ENCODE measurements at places on chromosomes 4 and X.

DNA sequence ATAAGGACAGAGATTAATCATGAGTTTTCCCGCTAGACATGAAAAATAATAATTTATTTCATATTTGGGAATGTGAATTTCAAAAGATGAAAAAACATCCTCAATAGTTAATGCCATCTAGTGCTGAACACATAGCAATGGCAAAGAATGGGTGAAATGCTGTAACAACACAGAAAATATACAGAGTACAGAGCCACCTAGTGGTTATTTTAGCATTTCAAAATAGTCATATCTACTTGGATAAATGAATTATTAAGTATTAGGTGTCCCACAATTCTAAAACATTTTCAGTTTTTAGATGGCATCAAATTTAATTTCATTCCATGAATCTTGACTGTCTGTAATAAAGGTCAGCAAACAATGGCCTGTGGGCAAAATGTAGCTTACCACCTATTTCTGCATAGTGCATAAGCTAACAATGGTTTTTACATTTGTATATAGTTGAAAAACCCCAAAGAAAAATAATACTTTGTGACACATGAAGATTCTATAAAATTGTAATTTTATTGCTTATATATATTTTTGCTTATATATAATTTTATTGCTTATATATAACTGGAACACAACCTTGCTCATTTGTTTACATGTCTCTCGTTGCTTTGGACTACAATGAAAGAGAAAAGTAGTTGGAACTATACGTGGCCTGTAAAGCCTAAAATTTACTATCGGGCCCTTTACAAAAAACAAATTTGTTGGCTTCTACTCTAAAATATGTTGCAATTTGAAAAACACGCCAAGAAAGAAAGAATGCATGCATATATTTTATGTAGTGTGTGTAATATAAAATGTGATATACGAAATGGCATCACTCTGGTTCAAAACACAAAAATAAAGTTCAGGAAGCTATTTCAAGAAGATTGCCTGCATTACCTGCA, 99.1 kb upstream of the FAM47C start:
- DNase-seq = no peak

DNA sequence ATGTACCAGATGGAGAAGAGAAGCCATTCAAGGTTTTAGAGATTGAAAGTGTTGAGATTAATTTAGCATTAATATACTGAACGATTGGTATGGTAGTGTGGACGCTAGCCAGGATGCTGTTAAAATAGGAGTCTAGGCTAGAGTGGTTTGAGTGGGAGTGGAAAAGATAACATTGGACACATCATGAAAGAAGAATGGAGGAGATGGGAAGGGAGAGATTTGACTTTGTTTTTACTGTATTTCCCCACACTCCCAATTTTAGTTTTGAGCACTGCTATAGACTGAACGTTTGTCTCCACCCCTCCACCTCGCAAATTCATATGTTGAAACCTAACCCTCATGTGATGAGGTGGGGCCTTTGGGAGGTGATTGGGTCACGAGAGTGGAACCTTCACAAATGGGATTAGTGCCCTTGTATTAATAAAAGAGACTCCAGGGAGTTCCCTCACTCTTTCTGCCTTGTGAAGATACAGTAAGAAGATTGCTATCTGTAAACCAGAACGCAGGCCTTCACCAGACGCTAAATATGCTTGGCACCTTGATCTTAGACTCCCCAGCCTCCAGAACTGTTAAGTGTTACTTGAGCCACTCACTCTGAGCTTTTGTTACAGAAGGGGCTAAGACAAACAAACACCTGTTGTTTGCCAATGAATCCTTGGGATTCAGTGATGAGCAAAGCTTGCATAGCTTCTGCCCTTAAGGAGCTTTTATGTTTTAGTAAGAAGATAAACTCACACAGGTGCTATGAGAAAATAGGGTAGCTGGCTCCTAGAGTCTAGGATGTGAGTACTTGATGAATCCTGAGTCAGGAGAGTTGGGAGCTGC, 25.8 kb downstream of the USP9X start:
- no peak for DNase-seq

DNA sequence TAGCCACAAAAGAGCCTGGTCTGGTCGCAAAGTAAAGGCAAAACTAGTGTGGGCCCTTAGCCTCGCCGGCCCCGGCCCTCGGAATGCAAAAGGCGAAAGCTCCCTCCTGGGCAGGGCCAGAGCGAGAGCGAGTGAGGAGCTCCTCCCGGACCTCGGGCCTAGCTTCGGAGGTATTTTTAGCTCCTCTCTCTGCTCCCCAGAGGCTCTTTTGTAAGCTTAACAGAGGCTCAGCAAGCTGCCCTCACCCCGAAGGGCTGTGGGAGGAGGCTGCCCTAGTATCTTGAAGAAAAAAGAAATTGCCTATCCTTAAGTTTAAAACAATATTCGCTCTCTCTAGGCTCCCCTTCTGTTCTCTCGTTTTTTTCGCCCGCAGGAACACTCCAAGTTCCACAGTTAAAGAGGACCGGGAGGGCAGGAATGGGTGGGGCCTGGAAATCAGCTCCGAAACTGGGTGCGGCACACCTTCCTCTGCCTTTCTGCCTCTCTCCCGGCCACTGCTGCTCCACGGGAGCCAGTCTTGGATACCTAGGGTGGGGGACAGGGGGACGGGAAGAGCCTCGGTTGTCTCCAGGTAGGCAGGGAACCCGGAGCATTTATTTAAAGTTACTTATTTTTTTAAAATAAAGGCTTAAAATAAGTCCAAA, 12.1 kb downstream of the HAND2 start:
- DNase-seq = no peak

DNA sequence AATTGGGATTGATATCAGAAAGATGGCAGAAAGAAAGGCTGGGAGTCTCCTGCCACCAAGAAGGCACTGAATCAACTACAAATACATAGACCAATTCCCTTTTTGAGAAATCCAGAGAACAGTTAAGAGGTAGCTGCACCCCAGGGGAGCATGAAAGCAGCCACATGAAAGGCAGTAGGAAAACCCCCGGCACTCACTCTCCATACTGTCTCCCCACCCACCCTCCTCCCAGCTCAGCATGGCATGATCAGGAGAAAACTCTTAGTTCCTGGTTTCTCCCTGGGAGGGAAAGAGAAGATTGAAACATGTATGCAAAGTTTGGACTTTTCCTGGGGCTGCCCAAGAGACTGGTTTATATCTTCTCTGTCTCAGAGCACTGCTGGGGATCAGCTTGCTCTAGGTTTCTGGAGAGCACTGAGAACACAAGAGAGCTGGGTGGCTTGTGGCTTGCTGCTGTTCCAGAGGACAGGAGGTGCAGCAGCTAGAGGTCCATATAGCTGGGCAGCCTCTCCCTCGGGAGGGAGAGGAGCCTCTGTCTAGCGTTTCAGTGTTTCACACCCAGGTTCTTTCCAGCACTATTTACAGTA, 305.7 kb downstream of the PDGFC start:
- no peak for DNase-seq

DNA sequence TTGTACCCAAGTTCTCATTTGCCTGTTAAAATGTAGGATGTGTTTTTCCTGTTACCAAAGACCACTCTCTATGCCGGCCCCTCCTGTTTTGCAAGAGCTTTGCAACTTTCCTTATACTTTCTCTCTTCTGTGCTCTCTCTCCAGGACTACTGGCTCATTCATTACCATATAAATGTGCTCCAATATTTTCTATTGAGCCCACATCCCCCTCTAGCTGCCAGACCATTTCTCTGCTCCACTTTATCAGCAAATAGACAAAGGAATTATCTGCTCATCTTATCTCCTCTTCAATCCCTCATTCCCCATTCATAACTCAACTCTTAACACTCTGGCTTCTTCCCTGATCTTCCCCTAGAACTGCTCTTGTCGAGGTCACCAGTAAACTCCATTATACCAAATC, 33.6 kb downstream of the RPGR start:
- DNase-seq = no peak

DNA sequence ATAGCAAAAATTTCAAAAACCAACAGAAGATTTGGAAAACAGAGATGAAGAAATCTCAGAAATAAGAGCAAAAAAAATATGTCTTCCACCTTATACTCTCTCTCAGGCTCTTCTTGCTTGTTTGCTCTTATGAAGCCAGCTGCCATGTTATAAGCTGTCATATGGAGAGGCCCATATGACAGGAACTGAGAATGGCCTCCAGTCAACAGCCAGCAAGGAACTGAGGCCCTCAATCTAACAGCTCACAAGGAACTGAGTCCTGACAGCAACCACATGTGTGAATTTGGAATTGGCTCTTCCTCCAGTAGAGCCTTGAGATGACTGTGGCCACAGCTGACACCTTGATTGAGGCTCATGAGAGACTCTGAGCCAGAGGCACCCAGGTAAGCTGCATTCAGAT, 51.3 kb upstream of the MAOA start:
- no peak for DNase-seq

DNA sequence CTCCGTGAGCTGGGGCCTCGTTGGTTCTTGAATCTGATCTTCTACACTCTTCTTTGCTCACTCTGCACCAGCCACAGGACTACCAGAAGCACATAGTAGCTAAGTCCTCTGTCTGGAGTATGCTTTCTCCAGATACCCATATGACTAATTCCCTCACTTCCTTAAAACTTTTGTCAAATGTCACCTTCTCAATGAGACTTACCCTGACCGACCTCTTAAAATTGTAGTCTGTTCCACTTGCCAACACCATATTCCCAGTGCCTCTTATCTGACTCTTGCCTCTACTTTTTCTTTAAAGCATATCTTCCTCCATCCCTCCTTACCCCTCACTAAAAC, 10.0 kb downstream of the PARM1 start:
- DNase-seq = no peak

DNA sequence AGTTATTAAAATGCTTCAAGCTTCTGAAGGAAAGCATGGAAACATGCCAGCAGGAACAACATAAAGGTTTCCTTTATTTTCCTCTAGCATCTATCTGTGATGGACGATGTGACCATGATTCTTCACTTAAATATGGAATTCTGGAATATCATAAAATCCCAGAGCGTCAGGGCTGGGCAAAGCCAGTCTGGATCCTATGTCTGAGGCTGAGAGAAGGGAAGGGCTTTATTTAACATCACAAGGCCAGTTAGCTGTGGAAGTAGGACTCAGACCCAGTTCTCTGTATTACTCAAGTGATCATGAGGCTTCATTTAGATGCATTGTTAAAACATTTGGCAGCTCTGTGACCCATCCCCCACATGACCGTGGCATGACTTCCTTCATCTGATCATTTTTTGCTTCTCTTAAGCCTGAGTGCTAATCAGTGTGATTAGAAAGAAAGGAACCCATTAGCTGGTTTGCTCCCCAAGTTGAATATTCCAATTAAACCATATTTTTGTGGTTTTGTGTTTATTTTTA, 40.9 kb upstream of the EOLA2 start:
- peak; percentile 8 for DNase-seq

DNA sequence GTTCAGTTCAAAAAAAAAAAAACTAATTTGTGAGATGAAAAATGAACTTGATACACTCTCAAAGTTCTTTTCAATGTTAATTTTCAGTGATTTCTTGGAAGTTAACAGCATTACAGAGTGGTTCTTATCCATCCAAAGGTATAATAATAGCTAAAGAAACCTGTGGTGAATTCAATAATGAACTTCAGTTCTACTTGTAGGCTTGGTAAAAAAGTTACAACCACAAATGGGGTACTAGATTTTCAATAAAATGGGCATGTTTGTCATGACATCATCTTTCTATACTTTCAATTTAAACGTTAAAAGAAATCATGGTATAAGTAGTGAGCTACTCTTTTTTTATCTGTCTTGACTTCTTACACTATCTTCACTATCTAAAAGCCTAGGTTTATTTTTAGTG, 424.8 kb downstream of the CFAP47 start:
- no peak for DNase-seq

DNA sequence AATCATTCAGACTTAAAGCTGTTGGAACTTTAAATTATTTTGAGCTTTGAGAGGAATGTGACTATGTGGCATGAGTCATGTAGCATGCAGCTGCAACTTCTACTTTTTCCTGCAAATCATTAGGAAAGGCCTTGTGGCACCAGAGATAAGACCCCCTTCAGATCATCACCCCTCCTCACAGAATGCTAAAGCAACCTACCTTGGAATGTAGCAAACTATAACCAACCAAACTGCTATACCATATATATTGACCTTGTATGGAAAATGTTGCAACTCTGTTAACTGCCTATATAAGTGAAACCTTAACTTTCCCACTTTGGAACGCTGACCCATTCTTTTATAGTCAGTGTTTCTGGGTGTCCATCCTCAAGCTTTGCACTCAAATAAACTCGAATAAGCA, 32.0 kb downstream of the ATXN3L start:
- DNase-seq = no peak

GRCh38 chrX:38882894-38883626, 81.8 kb downstream of the MID1IP1 start:
- DNase-seq = no peak

DNA sequence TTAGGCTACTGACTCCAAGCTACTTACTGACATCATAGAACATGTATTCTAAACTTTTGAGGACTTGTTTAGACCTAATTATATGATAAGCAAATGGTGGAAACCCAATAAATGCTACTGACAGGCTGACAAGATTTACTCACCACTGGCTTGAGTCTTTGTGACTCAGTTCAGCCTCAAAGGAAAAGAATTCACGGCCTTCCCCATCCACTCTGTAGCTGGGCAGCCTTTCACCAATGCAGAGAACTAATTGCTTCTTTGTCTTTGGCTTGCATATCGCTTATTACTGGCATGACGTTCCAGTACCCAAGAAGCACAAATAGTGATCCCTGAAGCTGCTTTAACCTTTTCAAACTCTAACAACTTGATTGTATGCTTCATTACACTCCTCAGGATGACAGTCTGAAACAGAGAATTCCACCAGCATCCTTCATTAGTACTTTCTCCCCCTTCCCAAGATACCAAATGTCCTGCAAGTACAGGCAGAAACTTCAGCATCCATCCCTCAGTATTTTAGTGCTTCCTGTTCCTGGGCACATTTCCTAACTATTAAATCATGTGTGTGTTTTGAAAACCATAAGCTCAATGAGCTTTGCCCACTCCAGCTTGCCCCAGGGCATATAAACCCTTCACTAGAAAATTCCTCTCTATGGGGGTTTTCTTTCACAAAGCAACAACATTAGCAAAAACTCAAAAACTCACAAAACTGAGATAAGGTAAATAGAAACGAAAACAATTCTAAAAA, 298.1 kb upstream of the SLC7A11 start:
- no peak for DNase-seq

- DNase-seq = no peak
These were observed 167.6 kb downstream of the DKK2 start for GRCh38 chr4:106868381-106869035.

GRCh38 chrX:142503967-142504643, 299.0 kb upstream of the MAGEC2 start:
- no peak for DNase-seq

DNA sequence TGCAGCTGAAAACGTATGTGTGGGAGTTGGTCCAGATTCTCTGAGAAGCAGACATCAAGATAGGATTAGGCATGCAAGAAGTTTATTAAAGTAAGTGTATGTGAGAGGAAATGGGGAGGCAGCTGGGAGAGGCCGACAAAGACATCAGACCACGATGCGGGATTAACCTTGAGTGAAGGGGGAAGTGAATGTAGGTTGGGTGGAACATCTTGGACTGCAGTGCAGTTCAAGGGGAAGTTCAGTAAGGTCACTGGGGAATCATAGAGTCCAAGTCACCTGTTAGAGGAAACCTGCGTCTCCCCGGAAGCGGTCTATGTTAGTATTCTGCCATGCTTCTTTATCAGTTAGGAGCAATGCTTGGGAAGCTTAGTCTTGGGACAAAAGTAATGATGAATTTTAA, 22.0 kb downstream of the CXCL8 start:
- no peak for DNase-seq

GRCh38 chr4:15145709-15146108, 143.4 kb downstream of the CPEB2 start:
- no peak for DNase-seq

- DNase-seq = peak; percentile 79
These were observed 172.2 kb upstream of the CXCL13 start for GRCh38 chr4:77433418-77433733.

Measured in lung (tissue), 17 donors.